ENCODE measurements at places on chromosomes 13 and 19.

DNA sequence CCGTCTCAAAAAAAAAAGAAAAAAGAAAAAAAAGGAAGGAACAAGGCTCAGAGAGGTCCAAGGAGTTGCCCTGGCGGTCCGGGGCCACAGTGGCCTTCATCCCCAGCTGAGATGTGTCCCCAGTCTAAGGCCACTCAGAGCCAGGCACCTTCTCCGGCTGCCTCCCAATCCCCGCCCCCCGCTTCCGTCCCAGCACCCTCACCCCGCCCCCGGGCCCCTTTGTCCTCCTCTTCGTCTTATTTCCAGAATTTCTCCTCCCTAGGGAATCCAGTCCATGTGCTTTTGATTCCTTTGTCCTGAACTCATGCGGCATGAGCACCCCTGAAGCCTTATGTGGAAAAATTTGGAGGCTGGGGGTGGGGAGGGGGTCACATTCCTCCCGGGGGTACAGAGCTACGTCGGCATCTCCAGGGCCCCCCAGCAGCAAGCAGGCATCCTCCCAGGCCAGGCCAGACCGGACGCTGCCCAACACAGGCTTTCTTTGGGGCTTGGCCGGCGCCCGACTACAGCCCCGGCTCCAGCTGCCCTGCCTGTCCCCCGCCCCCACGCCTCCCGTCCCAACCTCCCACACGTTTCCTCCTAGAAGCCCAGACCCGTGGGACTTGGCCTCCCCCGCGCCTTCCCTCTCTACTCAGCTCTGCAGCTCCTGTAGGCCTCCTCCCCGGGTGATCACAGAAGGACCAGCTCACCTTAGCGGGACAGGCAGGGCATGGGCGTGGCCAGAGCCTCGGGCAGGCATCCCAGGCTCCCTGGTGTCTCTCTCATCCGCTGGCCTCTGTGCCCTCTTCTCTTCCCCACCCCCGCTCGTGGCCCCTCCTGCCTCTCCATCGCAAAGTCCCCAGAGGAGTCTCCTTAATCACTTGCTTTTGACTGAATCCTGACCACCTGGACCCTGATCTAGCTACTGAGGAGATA lies 17.8 kb upstream of the ADGRE5 start:
- DNase-seq: no peak

GRCh38 chr19:49924004-49924880 lies 4.8 kb upstream of the ATF5 start:
- no peak for DNase-seq

DNA sequence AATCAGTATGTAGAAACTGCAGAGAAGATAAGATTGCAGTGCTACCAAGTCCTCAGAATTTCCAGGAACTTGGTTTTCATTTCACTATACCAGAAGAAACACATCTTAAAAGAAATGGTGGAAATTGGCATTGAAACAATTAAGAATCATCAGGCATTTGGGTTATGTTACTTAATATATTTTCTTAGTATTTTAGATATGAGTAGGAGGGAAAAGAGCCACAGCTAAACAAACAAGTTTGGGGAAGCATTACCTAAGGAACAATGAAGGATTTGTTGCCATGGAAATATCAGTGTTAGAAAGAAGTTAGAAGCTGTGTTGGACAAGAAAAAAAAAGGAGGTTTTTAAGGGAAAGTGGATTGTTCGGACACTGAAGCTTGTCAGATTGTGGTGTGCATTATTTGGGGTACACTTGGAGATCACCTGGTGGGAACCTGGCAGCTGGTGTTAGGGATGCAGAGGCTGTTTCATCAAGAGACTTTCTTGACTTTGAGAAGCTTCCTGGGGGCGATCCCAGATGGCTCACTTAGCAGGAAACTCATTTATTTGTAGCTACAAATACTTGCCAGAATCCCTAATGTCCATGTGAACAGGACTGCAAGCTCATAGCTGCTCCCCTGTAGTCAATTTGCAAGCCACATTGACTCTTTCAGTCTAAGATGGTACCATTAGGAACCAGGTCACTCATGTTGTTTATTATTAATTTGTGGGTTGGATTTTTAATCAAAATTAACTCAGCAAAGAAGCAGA lies 246.7 kb downstream of the RFC3 start:
- no peak for DNase-seq

- DNase-seq: no peak
Observed at GRCh38 chr13:112635323-112635722, 47.4 kb upstream of the TUBGCP3 start.

DNA sequence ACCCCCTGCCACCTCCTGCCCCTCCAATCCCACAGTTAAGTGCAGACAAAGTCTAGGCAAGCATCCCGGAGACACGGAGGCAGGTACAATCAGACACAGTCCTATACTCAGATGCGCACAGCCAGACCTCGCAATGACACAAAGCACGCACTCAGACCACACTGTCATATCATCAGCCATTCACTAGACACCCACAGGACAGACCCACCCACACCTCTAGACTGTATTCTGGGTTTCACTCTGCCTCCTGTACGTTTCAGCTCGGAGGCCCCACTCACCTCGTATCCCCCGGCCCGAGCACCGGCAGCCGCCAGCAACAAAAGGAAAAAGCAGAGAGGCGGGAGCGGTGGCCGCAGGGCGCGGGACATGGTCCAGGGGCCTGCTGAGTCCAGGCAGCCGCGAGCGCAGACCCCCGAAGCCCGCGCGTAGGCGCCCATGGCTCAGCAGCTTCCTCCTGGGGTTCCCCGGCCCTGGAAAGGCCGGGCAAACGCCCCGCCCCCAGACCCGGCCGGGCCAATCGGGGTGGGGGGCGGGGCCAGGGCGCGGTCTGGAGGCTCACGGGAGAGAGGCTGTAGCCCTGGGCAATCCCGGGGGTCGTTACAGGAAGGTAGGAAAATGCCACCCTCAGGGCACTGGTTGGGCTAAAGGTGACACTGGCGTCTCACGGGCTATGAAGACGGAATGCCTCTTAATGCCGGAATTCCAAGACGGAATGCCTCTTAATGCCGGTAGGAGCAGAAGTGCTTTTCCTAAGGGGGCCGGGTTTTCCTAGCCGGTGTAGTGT lies at the start of the genes MAN2B1 and WDR83:
TSS of gene MAN2B1 (minus strand) at position 478 of the 784 bp plus-strand sequence. CDS start at position 437, 41 bp downstream.
TSS of gene WDR83 (plus strand) at position 543 of the 784 bp plus-strand sequence. CDS start 2,984 bp downstream, outside the sequence.
- DNase-seq: peak; percentile 58

DNA sequence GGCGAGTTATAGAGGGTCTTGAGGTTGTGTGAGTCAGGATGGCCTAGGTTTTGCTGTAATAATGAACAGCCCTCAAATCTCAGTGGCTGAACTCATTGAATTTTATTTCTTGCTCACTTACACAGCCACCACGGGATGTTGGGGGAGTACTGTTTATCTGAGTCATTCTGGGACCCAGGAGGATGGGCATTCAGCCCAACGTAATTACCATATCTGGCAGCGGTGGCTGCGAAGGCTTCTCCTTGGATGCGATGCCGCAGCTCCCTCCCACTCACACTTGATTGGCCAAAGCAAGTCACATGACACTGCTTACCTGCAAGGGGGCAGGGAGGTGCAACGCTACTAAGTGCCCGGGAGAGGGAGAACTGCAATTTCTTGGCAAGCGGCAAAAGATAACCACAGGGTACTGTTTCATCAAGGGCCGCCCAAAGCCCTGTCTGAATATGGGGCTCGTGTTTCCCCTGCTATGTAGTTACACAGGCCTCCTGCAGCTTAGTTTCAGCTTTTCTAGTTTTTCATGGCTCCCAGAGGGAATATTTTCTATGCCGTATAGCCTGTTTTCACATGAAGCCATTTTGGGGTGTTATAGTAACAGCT lies 19.9 kb downstream of the ZSWIM9 start:
- DNase-seq: no peak

DNA sequence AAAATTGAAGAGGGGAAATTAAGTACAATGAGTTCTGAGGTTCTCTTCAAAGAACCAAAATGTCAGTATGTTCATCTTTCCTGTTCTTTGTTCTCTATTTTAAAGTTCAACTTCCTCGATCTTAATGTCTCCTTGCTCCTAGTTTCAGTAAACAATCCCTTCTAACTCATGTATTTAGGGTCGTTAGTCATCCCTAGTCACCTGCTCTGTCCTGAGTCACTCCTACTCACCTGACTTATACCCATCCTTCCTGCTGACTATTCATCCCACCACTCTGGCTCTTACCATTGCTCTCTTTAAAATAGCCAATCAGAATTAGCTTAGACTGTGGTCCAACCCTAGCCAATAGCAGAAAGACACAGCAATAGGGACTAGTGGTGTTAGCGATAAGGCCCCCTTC lies 24.3 kb downstream of the ZNF90 start:
- DNase-seq: no peak

- DNase-seq: no peak
Observed at GRCh38 chr19:40280608-40281221, 4.4 kb downstream of the AKT2 start.

- DNase-seq: no peak
Observed at GRCh38 chr19:56347163-56347778, 32.6 kb upstream of the ZSCAN5A start.

GRCh38 chr19:40524133-40524549 lies 52.5 kb upstream of the SHKBP1 start:
- no peak for DNase-seq

DNA sequence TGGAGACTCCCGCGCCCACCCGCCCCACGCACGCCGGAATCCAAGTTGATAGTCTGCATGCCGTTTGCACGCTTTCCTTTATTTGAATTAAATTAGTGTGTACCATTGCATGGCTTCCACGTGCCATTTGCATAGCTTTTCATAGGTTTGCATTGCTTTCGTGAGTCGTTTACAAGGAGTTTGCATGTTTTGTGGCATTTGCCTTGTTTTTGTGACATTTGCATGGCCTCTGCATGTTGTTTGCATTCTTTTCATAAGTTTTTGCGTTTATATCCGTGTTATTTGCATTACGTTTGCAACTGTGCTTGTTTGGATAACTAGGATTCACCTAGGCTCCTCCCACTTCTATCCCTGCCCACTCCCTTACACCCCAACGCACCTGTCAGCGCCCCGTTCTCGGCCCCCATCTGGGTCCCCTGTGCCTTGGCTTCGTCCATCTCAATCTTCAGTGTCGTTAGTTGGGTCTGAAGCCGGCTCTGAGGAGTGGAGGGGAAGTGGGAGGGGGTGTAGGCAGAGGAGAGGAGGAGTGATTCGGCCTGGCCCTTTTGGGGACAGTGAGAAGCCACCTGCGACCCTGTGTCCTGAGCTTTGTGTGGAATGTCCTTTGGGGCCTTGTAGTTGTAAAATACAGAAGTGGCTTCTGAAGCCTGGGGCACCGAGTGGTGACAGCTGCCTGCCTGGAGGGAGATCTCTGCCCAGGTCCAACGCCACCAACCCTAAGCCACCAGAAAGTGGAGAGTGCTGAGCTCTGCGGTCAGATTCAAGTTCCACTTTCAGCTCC lies 2.4 kb downstream of the CCDC194 start:
- DNase-seq: no peak

DNA sequence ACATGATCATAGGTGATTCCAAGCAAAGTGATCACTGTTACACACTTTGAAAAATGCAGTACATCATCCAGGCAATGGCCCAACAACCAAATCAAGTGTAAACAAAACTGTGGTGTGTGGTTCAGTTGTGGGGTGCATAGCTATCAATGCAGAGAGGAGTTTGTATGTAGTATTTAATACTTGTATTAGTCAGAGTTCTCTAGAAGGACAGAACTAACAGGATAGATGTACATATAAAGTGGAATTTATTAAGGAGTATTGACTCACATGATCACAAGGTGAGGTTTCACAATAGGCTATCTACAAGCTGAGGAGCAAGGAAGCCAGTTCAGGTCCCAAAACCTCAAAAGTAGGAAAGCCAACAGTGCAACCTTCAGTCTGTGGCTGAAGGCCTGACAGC lies 249.3 kb upstream of the HTR2A start:
- DNase-seq: no peak

DNA sequence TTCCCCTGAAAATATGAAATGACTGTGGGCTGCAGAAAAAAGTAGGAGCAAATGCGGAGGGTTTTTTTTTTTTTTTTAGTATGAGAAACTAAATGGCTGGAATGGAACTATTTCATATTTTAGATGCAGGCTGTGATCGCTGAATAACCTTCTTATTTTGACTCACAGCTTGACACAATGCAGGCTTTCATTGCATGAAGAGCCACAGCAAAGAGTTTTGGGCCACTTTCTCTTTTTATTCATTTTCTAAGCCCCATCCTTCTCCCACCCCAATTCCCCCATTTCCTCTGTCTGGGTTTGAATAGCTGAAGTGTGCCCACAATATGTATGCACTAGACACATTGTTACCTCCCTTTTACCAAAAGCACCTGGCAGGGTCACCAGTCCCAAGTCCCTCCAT lies 125.9 kb downstream of the COG6 start:
- no peak for DNase-seq

- DNase-seq: no peak
Observed at GRCh38 chr19:19687090-19687489, 18.5 kb downstream of the ZNF101 start.

- no peak for DNase-seq
Observed at GRCh38 chr19:30318936-30319335, 53.2 kb upstream of the ZNF536 start.

DNA sequence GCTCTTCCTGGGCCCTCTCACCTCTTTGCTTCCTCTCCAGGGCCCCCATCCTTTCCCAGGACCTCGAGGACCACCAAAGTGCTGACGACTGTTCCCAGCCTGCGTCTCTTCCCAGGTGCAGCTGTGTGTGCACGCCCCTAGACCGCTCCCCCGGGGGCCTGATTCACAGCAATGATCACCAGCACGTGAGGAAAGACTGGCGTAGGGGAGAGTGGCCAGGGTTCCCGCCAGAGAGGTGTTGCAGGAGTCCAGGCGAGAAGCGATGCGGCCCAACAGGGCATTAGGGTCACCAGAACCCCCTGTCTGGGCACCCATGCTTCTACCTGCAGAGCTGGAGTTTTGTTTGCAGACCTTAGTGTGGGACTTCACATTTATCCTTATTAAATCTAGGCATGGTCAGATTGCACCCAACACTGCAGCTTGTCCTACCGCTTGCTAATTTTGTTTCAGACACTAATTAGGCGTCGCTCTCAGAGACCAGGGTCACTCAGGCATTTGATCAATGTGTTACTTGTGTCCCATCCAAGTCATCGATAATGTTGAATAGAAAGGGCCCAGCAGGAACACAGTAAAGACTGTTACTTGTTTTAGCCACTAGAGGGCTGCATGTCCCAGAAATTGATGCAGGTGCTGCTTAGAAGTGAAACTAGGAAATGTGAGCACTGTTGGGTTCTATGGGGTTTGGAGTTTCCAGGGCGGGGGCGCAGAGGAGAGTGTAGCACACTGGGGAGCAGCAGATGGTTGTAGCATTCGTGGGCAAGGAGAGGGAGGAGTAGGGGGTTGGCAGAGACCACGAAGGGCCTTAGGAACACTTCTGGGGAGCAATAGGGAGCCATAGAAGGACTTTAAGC lies 53.2 kb downstream of the CDADC1 start:
- DNase-seq: peak; percentile 25

GRCh38 chr13:52842441-52842840 lies 6.0 kb downstream of the PCDH8 start:
- no peak for DNase-seq
